ENCODE measurements at places on chromosomes 3 and 15.

- no peak for DNase-seq
These were observed 415.2 kb upstream of the FRG2C start for GRCh38 chr3:75248974-75249373.

GRCh38 chr3:128355543-128355919 lies 111.2 kb downstream of the DNAJB8 start:
- DNase-seq: no peak

DNA sequence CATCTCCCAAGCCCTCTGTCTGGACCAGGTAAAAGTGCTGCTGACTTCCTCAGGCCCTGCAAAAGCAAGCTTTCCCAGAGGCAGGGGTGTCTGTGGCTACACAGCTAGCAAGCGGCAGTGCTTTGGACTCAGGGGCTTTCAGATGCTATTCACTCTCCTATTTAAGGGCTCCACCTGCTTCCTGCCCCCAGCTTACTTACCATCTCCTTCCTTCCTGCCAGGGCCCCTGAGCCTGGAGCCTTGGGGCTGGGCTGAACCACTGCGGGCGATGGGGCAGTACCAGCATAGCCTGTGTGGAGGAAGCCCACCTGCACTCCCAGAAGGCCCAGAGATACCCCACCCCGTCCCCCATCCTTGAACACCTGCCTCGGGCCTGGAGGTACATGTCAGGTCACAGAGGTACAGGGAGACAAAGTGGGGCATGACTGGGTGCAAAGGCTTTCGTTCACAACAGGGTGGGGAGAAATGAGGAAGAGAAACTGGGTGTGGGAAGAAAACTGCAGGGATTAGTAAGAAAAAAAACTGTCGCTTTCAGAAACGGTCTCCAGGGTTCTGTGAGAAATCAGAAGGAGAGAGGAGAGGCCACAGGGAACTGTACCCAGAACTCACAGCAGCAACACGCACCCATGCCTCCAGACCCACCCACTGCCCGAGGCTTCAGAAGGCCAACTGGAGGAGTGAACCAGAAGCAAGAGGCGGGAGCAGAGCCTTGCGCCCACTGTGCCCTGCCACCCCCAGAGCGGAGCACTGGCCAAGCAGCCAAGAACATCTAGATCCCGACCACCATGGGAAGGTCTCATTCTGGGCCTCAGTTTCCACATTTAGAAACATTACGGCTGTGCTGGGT lies 49.5 kb downstream of the CCDC12 start:
- DNase-seq: no peak

- no peak for DNase-seq
These were observed 32.0 kb upstream of the SEMA6D start for GRCh38 chr15:47685141-47685870.

DNA sequence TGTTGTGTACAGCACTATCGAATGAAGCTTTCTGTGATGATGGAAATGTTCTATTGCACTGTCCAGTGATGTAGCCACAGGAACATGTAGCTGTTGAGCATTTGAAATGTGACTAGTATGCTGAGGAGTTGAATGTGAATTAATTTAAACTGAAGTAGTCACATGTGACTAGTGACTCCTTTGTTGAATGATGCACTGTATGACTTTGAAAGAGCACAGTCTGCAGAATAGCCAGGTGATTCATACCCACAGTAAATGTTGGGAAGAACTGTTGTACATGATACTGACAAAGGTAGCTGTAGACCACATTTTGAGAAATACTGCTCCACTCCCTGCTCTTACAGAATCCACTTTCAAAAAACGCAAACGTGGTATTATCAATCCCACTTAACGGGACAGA lies 34.0 kb upstream of the ACTL6A start:
- no peak for DNase-seq
